ENCODE measurements at places on chromosomes 12 and 14. TPM values are rescaled to one million over a fixed set of nuclear protein-coding genes. Genes with fewer than 3 reads are reported as not detected.

GRCh38 chr12:132163911-132164288, 19.6 kb downstream of the NOC4L start:
- no peak for DNase-seq
- H3K36me3 ChIP-seq, result no peaks in the 10 kb centered on the region
- H3K27ac ChIP-seq, result no peak overlapping the region
- H3K4me3 ChIP-seq, result no peak overlapping the region
- peaks cover 5% of the 10 kb centered on the region for H3K27me3 ChIP-seq

DNA sequence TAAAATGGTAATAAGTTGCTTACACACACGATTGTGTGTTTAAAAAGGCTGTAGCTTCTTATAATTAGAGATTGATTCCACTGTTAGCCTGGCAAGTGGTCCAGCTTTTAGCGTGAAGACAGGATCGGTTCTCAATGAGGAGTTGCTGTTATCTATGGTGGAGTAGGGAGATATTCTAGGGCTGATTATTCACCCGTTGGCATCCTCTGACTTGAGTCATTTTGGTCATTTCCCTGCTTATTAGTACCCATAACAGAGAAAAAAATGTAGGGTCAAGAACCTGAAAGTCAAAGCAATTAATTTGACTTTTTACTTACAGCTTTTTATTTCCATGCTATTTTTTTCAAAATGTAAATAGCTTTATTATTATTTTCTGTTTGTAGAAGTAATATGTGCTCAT, 76.0 kb downstream of the KCNK13 start:
- H3K27ac ChIP-seq, result no peak overlapping the region
- peaks cover 13% of the 10 kb centered on the region for H3K27me3 ChIP-seq
- H3K4me1 ChIP-seq, result no peaks in the 10 kb centered on the region
- no peaks in the 10 kb centered on the region for H3K36me3 ChIP-seq
- H3K4me3 ChIP-seq, result no peak overlapping the region

- no peak for DNase-seq
- H3K4me1 ChIP-seq, result peaks cover 9% of the 10 kb centered on the region
- no peak overlapping the region for H3K27ac ChIP-seq
- no peaks in the 10 kb centered on the region for H3K27me3 ChIP-seq
- H3K4me3 ChIP-seq, result no peak overlapping the region
Measured at GRCh38 chr12:122988036-122988435, 7.6 kb downstream of the ARL6IP4 start.

Gene SERPINA1
- polyA plus RNA-seq, result 9.5 TPM

GRCh38 chr12:39835517-39836489, 216.2 kb upstream of the ABCD2 start:
- H3K36me3 ChIP-seq, result no peaks in the 10 kb centered on the region
- H3K27me3 ChIP-seq, result no peaks in the 10 kb centered on the region
- no peak for DNase-seq
- H3K4me1 ChIP-seq, result no peaks in the 10 kb centered on the region
- no peak overlapping the region for H3K4me3 ChIP-seq

GRCh38 chr12:47121146-47121545, 41.4 kb upstream of the AMIGO2 start:
- H3K27me3 ChIP-seq, result no peaks in the 10 kb centered on the region
- no peaks in the 10 kb centered on the region for H3K36me3 ChIP-seq
- H3K27ac ChIP-seq, result no peak overlapping the region
- DNase-seq, result no peak
- H3K4me1 ChIP-seq, result no peaks in the 10 kb centered on the region

Gene TEX52
- not detected for polyA plus RNA-seq

DNA sequence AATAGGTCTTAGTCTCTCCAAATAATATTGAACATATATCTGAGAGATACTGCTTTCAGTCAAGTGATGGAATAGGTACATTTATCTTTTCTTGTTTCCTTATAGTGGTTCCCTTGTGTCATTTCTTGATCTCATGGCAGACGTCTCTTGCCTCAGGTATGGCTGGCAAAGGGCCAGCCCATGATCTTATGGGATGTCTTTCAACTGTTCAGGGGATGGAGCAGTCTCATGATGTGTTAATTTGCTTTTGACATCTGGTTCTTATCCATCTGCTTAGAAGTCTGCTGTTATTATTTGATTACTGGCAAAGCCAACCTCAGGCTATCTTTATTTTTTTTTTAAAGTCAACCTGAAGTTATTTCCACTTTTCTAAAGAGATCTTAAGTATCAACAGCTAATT, 262.9 kb downstream of the TMEM117 start:
- H3K27me3 ChIP-seq, result no peaks in the 10 kb centered on the region
- no peak for DNase-seq
- no peak overlapping the region for H3K4me3 ChIP-seq

Gene STAT2
- 119 TPM for polyA plus RNA-seq

Gene TAS2R42
- not detected for polyA plus RNA-seq

- peaks cover 61% of the 10 kb centered on the region for H3K27me3 ChIP-seq
- H3K36me3 ChIP-seq, result peaks cover 18% of the 10 kb centered on the region
- no peak for DNase-seq
Measured at GRCh38 chr14:99236386-99237138, 35.4 kb downstream of the BCL11B start.

- no peak overlapping the region for H3K27ac ChIP-seq
- peaks cover 14% of the 10 kb centered on the region for H3K27me3 ChIP-seq
- no peak for DNase-seq
- H3K4me3 ChIP-seq, result no peak overlapping the region
- no peaks in the 10 kb centered on the region for H3K36me3 ChIP-seq
Measured at GRCh38 chr12:8449355-8449859, 6.4 kb upstream of the CLEC6A start.

GRCh38 chr12:94769776-94770759, 119.7 kb upstream of the TMCC3 start:
- peaks cover 54% of the 10 kb centered on the region for H3K4me1 ChIP-seq
- no peaks in the 10 kb centered on the region for H3K27me3 ChIP-seq
- no peak for DNase-seq
- H3K36me3 ChIP-seq, result peaks cover 3% of the 10 kb centered on the region

DNA sequence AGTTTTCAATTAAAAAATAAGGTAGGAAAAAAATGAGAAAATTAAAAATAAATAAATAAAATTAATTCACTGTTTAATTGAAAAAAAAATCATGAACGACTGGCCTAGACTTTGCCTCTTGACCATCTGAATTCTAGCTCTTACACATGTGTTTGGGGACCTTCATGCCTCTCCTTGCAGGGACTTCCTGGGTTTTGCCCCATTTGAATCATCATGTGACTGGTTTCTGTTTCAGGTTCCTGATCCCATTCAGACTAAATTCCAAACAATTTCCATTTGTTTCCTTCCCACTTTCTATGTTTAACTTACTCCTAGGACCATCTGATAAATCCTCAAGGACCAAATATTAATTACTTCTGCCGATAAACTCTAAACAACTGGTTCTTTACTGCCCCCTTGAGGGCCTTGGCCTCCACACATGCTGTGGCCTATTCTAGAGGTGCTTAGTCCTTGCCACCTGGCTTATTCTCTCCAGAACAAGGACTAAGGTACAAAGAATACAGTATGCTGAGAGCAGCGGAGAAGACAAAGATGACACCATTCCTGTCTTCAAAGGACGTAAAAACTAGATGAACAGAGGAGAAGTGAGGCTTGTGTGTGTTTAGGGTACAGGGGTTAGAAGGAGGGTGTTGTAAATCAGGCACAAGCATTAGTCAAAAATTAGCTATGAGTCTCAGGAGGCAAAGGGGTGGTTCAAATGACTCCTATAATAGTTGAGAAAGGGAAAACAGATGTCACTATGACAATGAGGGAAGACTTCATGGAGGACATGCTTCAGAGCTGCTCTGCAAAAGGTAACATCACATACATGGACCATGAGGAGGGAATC, 125.8 kb upstream of the AVPR1A start:
- H3K4me1 ChIP-seq, result no peaks in the 10 kb centered on the region
- no peak for DNase-seq
- H3K4me3 ChIP-seq, result no peak overlapping the region
- no peaks in the 10 kb centered on the region for H3K27me3 ChIP-seq

GRCh38 chr12:32298917-32299316, 100.4 kb upstream of the FGD4 start:
- peaks cover 22% of the 10 kb centered on the region for H3K4me1 ChIP-seq
- H3K27me3 ChIP-seq, result no peaks in the 10 kb centered on the region
- H3K36me3 ChIP-seq, result no peaks in the 10 kb centered on the region
- no peak overlapping the region for H3K4me3 ChIP-seq

- H3K4me1 ChIP-seq, result peaks cover 57% of the 10 kb centered on the region
- H3K4me3 ChIP-seq, result peak overlapping the region; percentile 20
- H3K27me3 ChIP-seq, result no peaks in the 10 kb centered on the region
- no peak overlapping the region for H3K27ac ChIP-seq
- peaks cover 16% of the 10 kb centered on the region for H3K36me3 ChIP-seq
- no peak for DNase-seq
Measured at GRCh38 chr14:49637534-49638078, 2.6 kb upstream of the DNAAF2 start.

Gene APOF
- not detected for polyA plus RNA-seq

- H3K4me3 ChIP-seq, result no peak overlapping the region
- no peak for DNase-seq
- no peaks in the 10 kb centered on the region for H3K36me3 ChIP-seq
- no peak overlapping the region for H3K27ac ChIP-seq
- H3K27me3 ChIP-seq, result no peaks in the 10 kb centered on the region
Measured at GRCh38 chr14:86665975-86666374, 1136.0 kb downstream of the FLRT2 start.

DNA sequence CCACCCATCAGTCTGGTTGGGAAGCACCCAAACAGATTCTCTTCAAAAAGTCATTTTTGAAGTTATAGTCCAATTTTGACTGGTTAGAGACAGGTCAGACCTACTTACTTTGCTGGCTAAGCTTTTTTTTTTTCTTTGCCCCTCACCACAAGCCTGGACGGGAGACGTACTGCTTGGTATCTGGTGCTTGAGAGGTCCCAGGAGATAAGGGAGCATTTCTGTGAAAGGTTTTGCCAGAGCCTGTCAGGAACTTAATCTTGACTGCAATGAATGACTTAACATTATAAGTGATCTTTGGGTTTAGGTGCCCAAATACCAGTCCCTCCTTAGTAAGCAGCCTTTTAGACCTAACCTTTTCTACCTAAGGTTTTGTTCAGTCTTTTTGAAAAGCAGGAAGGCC, 6.3 kb downstream of the MTHFD1 start:
- H3K36me3 ChIP-seq, result peaks cover 5% of the 10 kb centered on the region
- peak overlapping the region; percentile 57 for H3K27ac ChIP-seq
- DNase-seq, result no peak
- H3K4me3 ChIP-seq, result no peak overlapping the region
- H3K27me3 ChIP-seq, result no peaks in the 10 kb centered on the region

DNA sequence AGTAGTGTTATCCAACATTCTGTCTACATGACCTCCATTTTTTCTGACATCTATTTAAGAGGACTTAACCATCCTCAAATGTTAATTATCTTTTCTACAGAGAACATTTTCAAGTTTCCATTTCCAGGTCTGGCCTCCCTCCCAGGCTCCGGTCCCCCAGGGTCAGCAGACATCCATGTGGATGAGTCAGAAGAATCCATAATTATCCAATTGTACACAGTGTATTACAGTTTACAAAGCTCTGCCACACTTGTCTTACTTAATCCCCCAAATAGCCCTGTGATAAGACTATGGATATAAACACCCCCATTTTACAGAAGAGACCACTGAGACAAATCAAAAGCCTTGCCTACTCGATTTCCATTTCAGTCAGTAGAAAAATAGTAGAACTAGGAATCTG, 65.0 kb downstream of the SLC8A3 start:
- peaks cover 20% of the 10 kb centered on the region for H3K27me3 ChIP-seq
- no peaks in the 10 kb centered on the region for H3K36me3 ChIP-seq
- no peak overlapping the region for H3K4me3 ChIP-seq
- H3K4me1 ChIP-seq, result no peaks in the 10 kb centered on the region
- no peak for DNase-seq

Gene TMTC2
- polyA plus RNA-seq, result 0.49 TPM

All from naive B cell (primary cell).